ENCODE measurements at places on chromosomes 3 and 15.

- no peak for DNase-seq
Measured at GRCh38 chr3:9339761-9340471, 22.9 kb upstream of the THUMPD3 start.

DNA sequence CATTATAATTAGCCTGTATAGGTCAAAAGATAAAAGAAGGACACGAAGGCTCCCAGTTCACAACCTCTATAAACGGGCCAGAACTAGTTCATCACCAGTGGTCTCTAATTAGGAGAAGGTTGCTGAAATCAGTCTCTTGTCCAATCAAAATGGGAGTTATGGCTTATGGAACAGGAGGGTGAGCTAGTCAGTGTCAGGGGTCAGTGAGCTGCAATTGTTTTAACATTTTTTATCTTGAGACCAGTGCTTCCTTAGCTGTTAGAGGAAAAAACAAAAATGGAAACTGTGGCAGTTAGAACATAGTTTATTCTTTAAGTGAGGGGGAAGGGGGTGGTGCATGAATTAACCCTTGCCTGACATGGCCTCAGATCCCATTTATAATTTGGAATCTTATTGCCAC, 141.7 kb downstream of the KCNMB2 start:
- DNase-seq: no peak

DNA sequence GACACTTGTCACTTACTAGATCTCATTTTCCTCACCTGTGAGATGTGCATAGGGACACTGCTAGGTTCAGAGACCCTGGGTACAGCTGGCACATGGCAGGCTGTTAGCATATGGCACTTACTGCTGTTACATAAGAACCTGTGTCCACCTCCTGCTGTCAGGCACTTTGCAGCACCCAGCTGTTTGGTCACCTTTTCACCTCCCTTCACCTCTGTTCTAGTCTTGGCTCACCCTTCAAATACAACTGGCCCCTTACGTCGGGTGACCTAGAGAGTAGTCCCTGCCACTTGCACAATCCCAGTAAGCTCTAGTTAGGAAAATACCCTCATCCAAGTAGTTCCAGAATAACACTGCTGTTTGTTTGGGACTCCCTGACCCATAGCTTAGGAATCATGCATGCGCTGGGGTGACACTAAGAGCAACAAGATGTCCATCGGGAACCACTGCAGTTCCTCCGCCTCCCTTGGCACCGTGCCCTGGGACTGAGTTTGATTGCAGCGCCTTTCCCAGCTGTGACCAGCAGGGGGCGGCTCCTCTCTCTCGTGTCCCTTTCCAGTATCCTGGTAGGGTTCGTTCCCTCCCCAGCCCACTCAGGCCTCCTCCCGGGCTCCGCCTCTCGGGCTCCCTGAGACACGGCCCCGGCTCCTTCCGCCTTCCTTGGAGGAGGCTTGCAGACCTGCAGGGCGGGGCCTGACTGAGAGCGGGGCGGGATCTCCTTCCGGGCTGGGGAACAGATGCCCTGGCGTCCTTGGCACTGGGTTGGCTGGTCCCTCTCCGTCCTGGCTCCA, 78.6 kb downstream of the ABHD5 start:
- peak; percentile 86 for DNase-seq

GRCh38 chr3:152400887-152401286, 132.2 kb downstream of the MBNL1 start:
- DNase-seq: no peak

GRCh38 chr3:113839551-113839950, 963 bp downstream of the GRAMD1C start:
- no peak for DNase-seq

GRCh38 chr15:73270366-73271097, 98.2 kb downstream of the HCN4 start:
- DNase-seq: no peak
